Stimulated activated naive B cell treated with anti-CD40 and anti-IgM and Interleukin-4, amounts not matched to agents 10 μg/mL and 1 μg/mL and 100 μg/mL, for 72 hours (primary cell): ENCODE measurements at places on chromosomes 3 and 15.

GRCh38 chr3:73621388-73621787, 3.4 kb downstream of the PDZRN3 start:
- DNase-seq: no peak
- H3K27ac ChIP-seq: no peak overlapping the region
- no peaks in the 10 kb centered on the region for H3K4me1 ChIP-seq
- H3K36me3 ChIP-seq: no peaks in the 10 kb centered on the region
- peaks cover 32% of the 10 kb centered on the region for H3K27me3 ChIP-seq

GRCh38 chr3:58580826-58581327, 3.7 kb upstream of the FAM107A start:
- H3K27me3 ChIP-seq: peaks cover 29% of the 10 kb centered on the region
- DNase-seq: no peak
- H3K4me1 ChIP-seq: peaks cover 13% of the 10 kb centered on the region
- no peak overlapping the region for H3K4me3 ChIP-seq

DNA sequence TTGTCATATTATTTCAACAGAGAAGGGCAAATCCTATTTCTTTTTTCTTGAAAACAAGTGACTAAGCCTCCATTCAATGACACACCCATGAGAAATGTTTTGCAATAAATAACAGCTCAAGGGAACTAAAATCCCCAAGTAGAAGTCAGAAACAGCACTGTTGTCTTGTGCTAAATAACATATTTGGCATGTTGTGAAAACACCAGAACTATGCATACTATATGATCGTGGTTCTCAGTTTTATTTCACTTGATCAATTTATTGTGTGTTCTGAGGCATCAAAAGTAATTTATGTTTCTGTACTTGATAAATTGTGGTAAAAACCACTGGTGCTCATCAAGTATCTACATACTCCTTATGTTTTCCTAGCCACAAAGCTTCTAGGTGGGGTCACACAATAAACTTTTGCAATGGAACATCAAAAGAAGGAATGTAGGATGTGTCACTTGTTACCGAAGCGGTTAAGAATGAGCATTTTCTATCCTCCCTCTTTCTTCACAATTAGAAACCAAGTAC, 691.7 kb upstream of the CBLB start:
- no peak for DNase-seq
- no peaks in the 10 kb centered on the region for H3K36me3 ChIP-seq
- H3K27ac ChIP-seq: no peak overlapping the region
- H3K4me3 ChIP-seq: no peak overlapping the region
- H3K4me1 ChIP-seq: no peaks in the 10 kb centered on the region
- H3K27me3 ChIP-seq: no peaks in the 10 kb centered on the region

DNA sequence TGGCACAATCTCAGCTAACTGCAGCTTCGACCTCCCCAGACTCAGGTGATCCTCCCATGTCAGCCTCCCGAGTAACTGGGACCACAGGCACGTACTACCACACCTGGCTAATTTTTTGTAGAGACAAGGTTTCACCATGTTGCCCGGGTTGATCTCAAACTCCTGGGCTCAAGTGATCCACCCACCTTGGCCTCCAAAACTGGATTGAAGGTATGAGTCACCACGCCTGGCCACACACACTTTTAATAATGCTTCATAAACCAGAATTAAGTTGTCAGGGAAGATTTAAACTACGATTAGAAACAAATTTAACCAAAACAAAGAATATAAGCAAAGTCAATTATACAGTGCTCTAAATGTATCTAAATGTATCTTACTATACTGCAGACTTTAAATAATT, 87.5 kb downstream of the LRRFIP2 start:
- H3K4me1 ChIP-seq: no peaks in the 10 kb centered on the region
- DNase-seq: no peak
- H3K36me3 ChIP-seq: peaks cover 11% of the 10 kb centered on the region
- no peak overlapping the region for H3K27ac ChIP-seq

GRCh38 chr15:35206060-35206675, 121.1 kb upstream of the NANOGP8 start:
- no peak overlapping the region for H3K4me3 ChIP-seq
- H3K36me3 ChIP-seq: no peaks in the 10 kb centered on the region
- DNase-seq: no peak
- no peaks in the 10 kb centered on the region for H3K27me3 ChIP-seq
- no peaks in the 10 kb centered on the region for H3K4me1 ChIP-seq

DNA sequence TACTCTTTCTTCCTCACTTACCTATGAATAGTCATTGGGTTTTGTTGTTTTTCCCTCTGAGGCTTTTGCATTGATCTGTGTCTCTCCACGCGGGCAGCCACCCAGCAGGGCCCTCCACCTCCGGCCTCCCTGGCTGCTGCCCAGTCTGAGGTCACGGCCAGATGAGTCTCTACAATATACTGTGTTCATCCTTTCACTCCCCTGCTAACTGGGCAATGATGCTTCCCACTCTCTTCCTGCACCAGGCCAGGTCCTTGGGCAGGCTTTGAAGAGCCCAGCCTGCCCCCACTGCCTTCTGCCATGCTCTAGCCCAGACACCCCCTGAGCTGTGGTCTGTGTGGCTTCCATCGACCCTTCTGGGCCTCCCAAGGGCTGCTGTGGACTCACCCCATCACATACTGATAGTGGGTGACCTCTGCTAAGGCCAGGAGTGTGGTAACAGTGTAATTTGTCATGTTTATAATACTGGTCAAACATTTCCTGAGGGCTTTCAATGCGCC, 18.0 kb downstream of the PDIA5 start:
- H3K36me3 ChIP-seq: peaks cover 21% of the 10 kb centered on the region
- peaks cover 47% of the 10 kb centered on the region for H3K4me1 ChIP-seq
- H3K4me3 ChIP-seq: no peak overlapping the region
- no peak for DNase-seq
- H3K27me3 ChIP-seq: no peaks in the 10 kb centered on the region

GRCh38 chr3:106765342-106765741, 611.9 kb upstream of the CCDC54 start:
- H3K36me3 ChIP-seq: no peaks in the 10 kb centered on the region
- no peak overlapping the region for H3K27ac ChIP-seq
- no peak for DNase-seq
- H3K27me3 ChIP-seq: no peaks in the 10 kb centered on the region
- H3K4me3 ChIP-seq: no peak overlapping the region

- peak overlapping the region; percentile 56 for H3K4me3 ChIP-seq
- peaks cover 67% of the 10 kb centered on the region for H3K36me3 ChIP-seq
- no peak for DNase-seq
- peaks cover 54% of the 10 kb centered on the region for H3K4me1 ChIP-seq
Observed at GRCh38 chr3:121809249-121809648, 25.6 kb downstream of the IQCB1 start.

GRCh38 chr15:36844534-36844998, 255.8 kb downstream of the MEIS2 start:
- DNase-seq: no peak
- H3K4me3 ChIP-seq: no peak overlapping the region
- no peaks in the 10 kb centered on the region for H3K4me1 ChIP-seq
- no peak overlapping the region for H3K27ac ChIP-seq
- peaks cover 10% of the 10 kb centered on the region for H3K27me3 ChIP-seq
